ENCODE measurements at places on chromosomes 3 and 15.

- no peak for DNase-seq
Measured at GRCh38 chr3:126105691-126106187, 21.8 kb upstream of the SLC41A3 start.

GRCh38 chr3:46393554-46394434 lies 13.1 kb downstream of the CCR5AS start:
- DNase-seq: no peak

GRCh38 chr15:69634860-69635259 lies 182.2 kb downstream of the RPLP1 start:
- DNase-seq: no peak

- no peak for DNase-seq
Measured at GRCh38 chr3:114327665-114328064, 33.8 kb downstream of the TIGIT start.

GRCh38 chr15:51126842-51127241 lies 32.1 kb upstream of the TNFAIP8L3 start:
- no peak for DNase-seq

DNA sequence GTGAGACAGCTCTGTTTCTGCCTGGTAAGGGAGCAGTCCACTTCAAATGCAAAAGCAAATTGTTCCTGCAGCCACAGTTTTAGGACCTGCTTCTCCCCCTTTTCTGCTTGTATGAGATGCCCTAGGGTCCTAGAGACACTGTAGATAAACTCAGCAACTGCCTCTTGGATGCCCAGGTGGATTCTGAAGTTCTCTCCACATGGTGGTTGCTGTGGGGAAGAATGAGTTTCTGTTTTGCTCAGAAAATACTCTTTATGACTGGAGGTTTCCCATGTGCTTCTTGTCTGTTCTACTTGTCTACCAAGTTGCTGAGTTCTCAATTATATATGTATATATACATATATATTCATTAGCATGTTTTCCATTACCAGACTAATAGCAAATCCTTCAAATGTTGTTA lies 5.6 kb upstream of the ZNF80 start:
- DNase-seq: no peak

DNA sequence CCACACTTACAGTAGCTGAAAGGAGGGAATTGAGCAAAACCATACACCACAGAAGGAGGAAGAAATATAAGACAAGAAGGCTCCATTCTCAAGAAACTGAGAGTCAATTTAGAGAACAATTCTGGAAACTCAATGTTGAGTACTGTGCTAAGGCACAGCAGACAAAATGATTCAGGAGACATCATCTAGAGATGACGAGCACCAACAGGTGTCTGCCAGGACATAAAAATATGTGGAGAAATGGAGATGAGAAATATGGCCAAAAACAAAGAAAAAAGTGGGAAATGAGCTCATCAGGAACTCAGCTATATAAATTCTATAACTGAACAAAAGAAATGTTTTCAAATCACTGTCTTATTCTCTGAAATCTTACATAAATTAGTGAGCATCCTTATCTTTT lies 343.7 kb downstream of the ERC2 start:
- DNase-seq: no peak

- DNase-seq: no peak
Measured at GRCh38 chr15:75327005-75327404, 8.9 kb upstream of the COMMD4 start.

GRCh38 chr15:40244961-40245523 lies 6.2 kb downstream of the PAK6 start:
- no peak for DNase-seq

DNA sequence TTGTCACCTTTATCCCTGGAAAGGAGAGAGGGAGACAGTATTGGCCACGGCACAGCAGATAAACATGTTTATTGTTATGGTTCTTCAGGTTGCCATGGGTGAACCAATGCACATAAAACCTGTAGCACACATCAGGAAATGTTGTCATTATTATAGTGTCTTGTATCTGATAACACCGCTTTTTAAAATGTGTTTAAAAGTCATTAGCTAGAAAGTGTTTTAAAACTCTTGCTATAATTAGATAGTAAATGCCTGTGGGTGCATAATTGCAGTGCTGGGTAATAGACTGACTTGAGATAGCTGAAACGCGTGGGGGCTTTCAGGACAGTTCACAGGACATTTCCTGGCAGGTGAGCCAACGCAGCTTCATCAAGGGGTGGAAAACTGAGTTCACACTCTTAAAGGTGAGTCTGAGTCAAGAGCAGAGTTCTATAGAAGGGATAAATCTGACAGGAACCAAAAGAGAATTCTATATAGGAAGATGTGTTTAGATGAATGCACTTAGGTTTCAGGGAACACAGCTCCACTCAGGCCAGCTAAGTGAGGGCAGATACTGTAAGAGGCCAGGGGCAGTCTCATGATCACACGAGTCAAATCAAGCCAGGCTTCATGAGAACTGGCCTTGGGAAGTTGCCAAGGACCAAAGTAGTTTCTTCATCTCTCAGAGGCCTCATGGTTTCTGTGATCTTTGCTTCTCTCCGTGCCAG lies 35.6 kb upstream of the PPP4R2 start:
- no peak for DNase-seq

DNA sequence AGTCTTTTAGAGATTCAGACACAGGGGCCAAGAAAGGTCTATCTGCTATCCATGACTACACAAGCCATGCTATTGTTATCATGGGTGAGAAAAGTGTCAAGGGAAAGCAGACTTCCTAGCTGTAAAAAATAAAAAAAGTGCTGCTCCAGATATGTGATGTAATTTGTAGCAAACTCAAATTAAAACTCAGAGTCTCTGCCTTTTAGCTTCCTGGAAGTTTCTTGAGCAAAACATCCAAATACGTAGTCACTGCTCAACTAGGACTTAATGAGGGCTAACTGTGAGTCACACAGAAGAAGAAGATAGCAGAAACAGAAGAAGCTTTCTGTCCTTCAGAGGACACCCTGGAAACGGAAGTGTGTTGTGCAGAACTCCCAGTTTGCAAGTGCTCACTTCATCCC lies 393.4 kb upstream of the NR2F2 start:
- DNase-seq: no peak

GRCh38 chr3:152126260-152126659 lies 142.5 kb upstream of the MBNL1 start:
- no peak for DNase-seq

- no peak for DNase-seq
Measured at GRCh38 chr3:25044762-25045710, 383.0 kb upstream of the RARB start.

- no peak for DNase-seq
Measured at GRCh38 chr3:53192608-53193007, 31.6 kb downstream of the PRKCD start.

- no peak for DNase-seq
Measured at GRCh38 chr15:70627734-70628548, 135.4 kb downstream of the UACA start.

DNA sequence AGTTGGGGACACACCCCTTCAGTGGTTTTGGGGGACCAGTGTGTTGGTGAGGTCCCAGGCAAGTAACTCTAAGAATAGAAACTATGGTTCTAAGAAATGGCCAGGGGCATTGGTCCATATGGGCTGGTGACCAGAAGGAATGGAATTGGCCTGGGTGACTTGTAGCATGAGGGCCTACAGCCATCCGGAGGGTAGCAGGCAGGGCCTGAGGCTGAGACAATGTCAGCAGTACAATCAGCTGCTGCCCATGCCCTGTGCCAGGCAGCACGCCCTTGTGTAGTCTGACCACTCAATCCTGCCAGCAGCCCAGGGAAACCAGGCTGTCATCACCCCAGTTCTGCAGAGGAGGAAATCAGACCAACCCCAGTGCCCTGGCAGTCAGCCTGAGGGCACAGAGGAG lies 100.6 kb downstream of the DNAJB8 start:
- no peak for DNase-seq

DNA sequence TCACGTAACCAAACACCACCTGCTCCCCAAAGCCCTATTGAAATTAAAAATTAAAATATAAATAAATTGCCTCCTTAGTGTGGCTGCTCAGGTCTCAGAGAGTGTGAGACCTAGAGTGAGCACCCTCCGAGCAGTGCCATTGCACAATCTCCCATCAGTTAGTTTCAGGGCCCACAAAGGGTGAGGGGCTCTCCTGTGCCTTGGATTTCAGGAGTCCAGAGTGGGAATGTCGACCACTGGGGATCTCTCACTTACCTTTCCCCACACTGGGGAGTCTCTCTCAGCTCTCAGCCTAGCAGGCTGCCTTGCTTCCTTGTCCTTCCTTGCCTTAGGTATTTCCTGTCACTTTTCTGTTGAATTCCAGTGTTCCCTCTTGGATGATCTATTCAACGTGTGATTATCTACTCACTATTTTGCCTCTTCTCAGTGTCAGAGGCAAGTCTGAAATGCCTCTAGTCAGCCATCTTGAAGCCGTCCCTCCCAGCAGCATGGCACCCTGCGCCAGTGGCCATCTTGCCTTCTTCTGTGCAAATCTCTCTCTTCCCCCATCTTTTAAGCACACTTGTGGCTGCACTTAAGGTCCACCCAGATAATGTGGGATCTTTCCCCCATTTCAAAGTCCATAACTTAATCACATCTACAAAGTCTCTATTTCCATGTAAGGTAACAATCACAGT lies 119.3 kb downstream of the LRRK1 start:
- DNase-seq: no peak

GRCh38 chr3:45612918-45613602 lies 18.5 kb downstream of the LIMD1 start:
- no peak for DNase-seq

GRCh38 chr3:12963231-12963896 lies 109.9 kb downstream of the IQSEC1 start:
- no peak for DNase-seq

DNA sequence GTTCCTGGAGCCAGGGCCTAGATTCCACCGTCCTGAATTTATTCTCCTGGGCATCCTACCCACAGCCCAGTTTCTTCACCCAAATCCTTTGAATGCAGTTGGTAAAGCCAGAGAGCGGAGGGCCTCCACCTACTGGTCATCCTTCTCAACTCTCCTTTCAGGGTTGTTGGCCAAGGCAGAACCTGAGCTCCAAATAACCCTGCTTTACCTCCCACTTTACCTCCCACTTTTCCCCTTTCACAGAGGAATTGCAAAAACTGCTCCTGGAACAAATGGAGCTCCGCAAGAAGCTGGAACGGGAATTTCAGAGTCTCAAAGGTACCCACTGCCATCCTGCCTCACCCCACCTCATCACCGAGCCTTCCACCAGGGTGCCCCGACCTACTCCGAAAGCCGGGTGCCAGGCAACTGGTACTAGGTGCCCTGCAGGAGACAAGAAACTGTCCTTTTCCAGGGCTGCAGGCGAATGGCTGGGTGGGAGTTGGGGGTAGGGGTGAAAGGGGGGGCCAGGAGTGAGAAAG lies 6.8 kb downstream of the SKOR1 start:
- DNase-seq: no peak

DNA sequence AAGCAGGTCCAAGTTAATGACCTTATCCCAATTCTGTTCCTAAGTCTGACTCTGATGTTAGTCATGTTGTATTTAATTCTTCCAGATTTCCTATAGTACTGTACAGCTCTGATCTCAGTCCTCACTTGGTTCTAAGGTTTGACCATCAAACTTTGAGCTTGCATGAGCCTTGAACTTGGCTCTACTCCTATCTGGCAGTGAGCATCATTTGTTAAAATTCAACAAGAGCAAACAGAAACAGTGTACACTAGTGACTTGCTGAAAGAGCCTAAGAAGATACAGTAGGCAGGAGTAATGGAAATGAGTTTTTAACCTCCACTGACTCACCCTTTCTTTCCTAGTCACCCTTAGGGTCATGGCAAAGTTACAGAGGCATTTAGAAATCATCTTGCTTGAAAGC lies 451.1 kb upstream of the TPRG1 start:
- DNase-seq: no peak

- DNase-seq: no peak
Measured at GRCh38 chr3:16079519-16079918, 95.0 kb upstream of the GALNT15 start.

DNA sequence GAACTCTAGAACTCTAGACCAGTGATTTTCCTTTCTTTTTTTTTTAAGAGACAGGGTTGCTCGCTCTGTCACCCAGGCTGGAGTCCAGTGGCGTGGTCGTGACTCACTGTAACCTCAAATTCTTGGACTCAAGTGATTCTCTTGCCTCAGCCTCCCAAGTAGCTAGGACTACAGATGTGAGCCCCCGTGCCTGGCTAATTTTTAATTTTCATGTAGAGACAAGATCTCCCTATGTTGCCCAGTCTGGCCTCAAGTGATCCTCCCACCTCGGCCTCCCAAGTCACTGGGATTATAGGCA lies 359.6 kb downstream of the SHQ1 start:
- no peak for DNase-seq

GRCh38 chr15:68691705-68692104 lies 112.9 kb downstream of the CORO2B start:
- DNase-seq: no peak

GRCh38 chr3:153348457-153349107 lies 186.6 kb downstream of the RAP2B start:
- no peak for DNase-seq

DNA sequence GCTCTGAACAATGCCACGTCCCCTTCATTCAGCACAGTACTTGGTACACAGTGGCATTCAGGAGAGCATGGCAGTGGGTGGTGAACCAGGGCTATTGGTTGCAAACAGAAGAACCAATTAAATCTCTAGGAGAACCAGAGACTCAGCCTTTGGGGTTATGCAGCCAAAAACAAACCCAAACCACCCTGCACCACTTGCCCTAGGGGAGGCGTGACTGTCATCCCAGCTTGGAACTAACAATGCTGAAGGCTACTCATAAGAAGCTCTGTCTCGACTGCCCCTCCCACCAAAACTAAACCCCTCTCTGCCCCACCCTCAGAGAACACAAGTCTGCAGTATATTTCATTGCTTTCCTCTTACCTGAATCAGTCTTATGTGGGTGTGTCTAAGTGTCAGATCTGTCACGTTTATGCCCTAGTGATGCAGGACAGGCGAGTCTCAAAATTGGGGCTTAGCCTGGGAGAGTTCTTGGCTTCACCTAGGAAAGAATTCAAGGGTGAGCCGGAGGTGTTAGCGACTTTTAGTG lies 15.2 kb upstream of the KLHL40 start:
- no peak for DNase-seq

DNA sequence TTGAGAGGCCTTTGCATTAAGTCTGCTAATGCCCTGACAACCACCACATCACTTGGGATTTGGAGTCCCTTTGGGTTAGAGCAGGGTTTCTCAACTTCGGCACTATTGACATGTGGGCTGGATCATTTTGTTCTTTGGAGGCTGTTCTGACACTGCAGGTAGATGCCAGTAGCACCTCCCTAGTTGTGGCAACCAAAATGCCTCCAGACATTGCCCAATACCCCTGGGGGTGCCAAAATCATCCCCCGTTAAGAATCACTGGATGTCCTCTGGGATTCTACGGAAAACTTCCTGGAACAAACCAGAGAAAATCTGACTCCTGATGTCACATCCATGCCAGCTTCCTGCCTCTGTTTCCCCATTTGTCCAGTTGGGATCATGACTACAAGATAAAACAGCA lies 37.2 kb upstream of the BLM start:
- DNase-seq: no peak

DNA sequence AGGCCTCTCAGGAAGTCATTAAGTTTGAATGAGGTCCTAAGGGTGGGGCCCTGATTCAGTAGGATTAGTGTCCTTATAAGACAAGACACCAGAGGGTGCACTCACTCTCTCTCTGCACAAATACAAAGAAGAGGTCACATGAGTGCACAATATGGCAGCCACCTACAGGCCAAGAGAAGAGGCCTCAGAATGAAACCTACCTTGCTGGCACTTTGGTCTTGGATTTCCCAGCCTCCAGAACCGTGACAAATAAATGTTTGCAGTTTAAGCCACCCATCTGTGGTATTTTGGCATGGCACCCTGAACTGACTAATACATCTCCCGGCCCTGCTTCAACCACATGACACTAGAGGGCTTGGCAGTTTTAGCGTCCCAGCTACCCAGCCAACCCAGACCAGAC lies 73.9 kb upstream of the CHRNB4 start:
- DNase-seq: no peak

- peak; percentile 24 for DNase-seq
Measured at GRCh38 chr3:196740481-196741248, 1.0 kb downstream of the PAK2 start.

Data from amniotic stem cell (primary cell).